ENCODE measurements at places on chromosomes 3 and 15.

GRCh38 chr3:32310918-32311839 is 72.7 kb downstream of the CMTM8 start:
- DNase-seq: no peak

GRCh38 chr3:4493941-4494894 is 1.1 kb downstream of the ITPR1 start:
- peak; percentile 55 for DNase-seq

GRCh38 chr15:63842626-63843025 is 8.9 kb upstream of the HERC1 start:
- no peak for DNase-seq

DNA sequence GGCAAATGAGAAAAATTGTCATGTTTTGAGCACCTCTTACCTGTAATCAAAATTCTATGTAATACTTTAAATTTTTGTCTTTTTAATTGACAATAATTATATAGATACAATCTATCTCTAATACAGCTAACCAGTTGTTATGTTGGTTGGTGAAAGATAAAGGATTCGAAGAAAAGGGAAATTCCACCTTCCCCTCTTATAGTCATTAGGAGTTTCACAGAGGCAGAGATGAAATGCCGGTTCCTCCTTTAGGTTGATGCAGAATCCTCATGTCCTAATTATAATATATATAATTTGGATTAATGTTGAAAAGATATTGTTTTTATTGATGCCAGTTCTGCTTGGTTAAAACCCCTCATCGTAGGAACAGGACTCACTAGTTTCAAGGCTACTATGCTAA is 67.1 kb downstream of the LRCH3 start:
- no peak for DNase-seq

- DNase-seq: no peak
These were observed 4.5 kb upstream of the SEMA3B start for GRCh38 chr3:50264383-50264963.
